ENCODE measurements at places on chromosomes 1 and 21. TPM values are rescaled to one million over a fixed set of nuclear protein-coding genes. Genes with fewer than 3 reads are reported as not detected.
A peak's percentile ranks its signal among the peaks of the same experiment; 100 is the strongest.

The FMO1 gene
- total RNA-seq, result not detected

- DNase-seq, result no peak
Observed at GRCh38 chr1:56450004-56450666, 129.2 kb downstream of the PLPP3 start.

DNA sequence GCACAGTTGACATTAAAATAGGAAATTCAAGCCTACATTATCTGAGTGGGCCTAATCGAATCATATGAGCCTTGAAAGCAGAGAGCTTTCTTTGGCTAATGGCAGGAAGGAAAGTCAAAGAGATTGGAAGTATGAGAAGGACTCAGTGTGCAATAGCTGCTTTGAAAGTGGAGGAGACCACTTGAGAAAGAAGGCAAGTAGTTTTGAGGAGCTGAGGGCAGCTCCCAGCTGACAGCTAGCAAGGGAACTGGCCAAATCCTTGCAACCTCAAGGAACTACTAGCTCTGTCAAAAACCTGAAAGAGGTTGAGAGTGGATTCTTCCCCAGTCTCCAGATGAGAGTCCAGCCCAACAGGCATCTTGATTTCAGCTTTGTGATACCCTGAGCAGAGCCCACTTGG, 149.0 kb upstream of the CACYBP start:
- no peak for DNase-seq

The CLCA1 gene
- 0.13 TPM for total RNA-seq

DNA sequence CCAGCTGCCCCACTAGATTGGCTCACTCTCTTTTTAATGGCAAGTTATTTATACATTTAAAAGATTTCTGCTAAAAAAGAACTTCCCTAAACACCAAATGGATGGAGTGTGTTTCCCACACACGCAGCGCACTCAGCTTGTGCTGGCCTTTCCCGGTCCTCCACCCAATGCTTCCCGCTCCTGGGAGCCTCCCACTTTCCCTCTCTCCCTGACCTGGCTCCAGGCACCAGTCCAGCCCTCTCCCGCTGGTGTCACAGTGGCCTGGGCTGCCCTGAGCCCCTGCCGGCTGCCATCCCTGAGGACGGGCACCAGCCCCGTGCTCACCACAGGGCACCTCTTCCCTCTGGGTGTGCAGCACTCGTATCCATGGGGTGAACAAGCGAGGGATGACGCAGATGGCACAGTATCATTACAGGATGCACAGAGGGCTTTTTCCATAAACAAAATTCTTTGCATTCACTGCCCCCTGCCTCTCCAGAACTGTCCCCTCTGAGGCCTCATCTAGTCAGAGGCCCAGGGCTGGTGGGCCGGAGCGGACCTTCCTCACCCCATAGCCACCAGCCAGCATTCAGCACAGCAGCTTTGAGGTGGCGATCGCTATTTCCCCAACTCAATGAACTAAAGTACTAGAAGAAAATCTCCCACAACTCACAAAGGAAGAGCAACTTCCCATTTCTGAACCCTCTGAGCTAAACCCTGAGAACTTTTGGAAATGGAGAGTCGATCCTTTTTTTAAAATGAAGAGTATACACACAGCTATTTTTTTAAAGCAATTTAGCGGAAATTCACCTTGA, 68.5 kb downstream of the SLC37A1 start:
- no peak for DNase-seq

The SVBP gene
- 10.7 TPM for total RNA-seq

GRCh38 chr1:32612189-32612881, 38.0 kb downstream of the ZBTB8OS start:
- peak; percentile 10 for DNase-seq

The HCRTR1 gene
- not detected for total RNA-seq

DNA sequence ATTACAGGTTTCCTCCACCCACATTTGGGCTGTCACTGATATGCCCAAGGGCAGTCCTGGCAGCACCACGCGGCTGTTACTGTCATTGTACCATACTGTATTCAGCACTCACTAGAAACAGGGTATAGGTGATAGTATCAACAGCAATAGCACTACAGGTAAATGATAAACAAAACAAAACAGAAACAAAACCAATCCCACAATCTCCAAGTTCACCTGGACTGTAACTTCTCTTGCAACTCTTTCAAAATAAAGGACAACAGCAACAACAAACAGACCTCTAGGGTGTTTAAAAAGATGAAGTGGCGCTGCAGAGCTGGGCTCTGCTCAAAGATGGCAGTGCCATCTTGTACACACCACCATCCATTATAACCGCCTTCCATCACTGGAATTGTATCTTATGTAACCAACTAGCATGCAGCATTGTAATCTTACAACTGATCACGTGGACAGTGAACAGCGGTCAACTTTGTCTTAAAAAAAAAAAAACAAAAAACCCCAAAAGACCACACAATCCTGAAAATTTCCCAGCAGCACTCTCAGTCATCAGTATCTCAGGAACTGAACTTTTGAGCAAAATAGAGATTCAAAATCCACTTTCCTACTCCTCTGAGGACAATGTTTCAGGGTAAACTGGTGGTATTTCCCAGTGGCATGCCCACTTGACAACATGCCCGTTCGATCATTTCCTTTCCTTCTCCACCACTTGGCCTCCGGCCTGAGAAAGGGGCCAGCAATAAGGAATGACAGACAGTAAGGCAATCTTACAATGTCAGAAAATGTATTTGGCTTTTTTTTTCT, 3.8 kb downstream of the IRF2BP2 start:
- DNase-seq, result peak; percentile 61

The NCMAP gene
- 0.08 TPM for total RNA-seq

The HRNR gene
- not detected for total RNA-seq

- no peak for DNase-seq
Observed at GRCh38 chr1:92538413-92539061, 51.8 kb upstream of the GFI1 start.

GRCh38 chr1:114854693-114855320, at the start of gene SYCP1:
Gene SYCP1, plus strand, starts transcription at chr1:114854863. Its CDS starts 602 bp downstream, at chr1:114855465.
- no peak for DNase-seq

The PRKAA2 gene
- not detected for total RNA-seq

The MXRA8 gene
- total RNA-seq, result 0.41 TPM

- no peak for DNase-seq
Observed at GRCh38 chr1:92910081-92910480, 51.2 kb downstream of the DIPK1A start.

- DNase-seq, result no peak
Observed at GRCh38 chr1:38289034-38289433, 242.4 kb upstream of the POU3F1 start.

DNA sequence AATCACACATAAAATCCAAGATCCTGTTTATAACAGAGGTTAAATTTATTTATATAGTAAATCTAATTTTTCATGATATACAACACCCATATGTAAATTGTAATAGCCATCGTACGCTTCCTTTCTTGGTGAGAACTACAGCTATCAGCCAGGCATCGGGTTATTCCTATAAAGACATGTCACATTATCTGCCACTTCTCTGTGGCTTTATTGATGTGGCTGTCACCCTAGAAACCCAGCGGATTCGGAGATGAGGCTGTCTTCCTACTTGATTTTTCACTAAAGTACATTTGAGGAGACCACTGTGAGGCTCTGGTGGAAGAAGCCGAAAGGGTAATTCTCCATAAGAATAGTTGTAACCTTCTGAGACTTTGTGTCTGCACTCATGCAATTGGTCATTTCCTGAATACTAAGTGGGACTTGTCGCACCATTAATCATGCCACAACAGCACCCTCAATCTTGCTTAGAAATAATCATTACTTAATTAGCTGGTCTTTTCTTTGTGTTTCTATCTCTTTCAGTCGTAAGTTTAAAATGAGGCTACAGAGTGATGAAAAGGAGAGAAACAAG, 106.0 kb downstream of the NTNG1 start:
- no peak for DNase-seq

DNA sequence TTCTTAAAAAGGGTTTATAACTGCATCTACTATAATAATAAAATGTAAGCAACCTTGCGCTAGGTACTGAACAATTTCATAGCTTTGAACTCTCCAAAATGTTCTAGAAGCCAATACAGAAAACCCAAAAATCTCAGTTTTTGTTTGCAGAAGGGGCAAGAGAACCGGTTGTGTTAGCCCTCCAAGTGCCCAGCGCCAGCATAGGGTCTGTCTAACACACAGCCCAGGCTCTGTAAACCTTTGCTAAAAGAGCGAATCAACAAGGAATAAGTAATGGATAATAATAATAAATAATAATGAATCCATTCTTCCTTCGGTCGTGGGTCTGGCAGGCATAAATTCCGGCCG, 333 bp upstream of the CHAF1B start:
- DNase-seq, result no peak

The AMY1B gene
- total RNA-seq, result not detected

DNA sequence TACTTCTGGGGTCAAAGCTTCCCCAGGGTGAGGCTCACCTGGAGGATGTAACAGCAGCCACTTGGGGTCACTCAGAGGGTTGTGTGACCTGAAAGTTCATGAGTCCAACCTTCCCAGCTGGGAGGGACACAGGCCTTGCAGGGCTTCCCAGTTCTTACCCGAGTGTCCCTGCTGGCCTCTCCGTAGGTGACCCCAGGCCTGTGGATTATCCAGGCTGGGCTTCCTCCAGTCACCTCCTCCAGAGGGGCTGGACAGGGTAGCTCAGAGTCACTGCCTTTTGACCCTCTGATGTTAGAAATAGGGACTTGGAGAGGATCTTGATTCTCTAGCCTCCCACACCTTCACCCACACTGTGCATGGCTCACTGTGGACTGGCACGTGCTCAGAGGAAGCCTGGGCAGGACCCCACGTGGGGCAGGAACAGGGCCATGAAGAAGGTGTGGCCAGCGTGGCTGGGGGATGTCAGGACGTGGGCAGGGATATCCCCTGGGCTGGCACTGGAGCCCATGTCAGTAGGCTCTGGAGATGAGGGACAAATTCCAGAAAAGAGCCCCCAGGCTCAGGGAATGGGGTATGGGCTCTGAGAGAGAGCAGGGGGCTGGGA, 131.8 kb downstream of the ACTL8 start:
- DNase-seq, result no peak

- DNase-seq, result no peak
Observed at GRCh38 chr1:101911894-101912293, 84.8 kb downstream of the OLFM3 start.

GRCh38 chr1:15132965-15133364, 20.6 kb upstream of the TMEM51 start:
- DNase-seq, result no peak

GRCh38 chr1:26218906-26219494, 15.0 kb upstream of the CEP85 start:
- no peak for DNase-seq

DNA sequence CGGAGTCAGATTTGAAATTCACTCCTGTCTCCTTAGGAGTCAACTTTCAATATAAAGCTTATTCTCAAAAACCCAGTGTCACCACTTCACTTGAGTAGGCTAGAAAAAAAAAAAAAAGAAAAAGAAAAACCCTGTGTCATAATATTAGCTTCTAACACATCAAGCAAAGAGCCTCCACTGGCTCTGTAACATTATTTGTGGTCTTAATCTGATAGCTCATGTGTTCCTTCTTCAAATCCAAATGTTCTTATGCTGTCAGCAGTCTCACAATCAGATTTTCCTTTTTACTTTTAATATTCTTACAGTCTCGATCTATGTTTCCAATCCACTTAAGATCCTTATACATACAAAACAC, 26.1 kb upstream of the PSMG1 start:
- DNase-seq, result no peak

- DNase-seq, result no peak
Observed at GRCh38 chr1:187326557-187326956, 497.8 kb downstream of the PLA2G4A start.

The HEYL gene
- total RNA-seq, result 0.11 TPM

DNA sequence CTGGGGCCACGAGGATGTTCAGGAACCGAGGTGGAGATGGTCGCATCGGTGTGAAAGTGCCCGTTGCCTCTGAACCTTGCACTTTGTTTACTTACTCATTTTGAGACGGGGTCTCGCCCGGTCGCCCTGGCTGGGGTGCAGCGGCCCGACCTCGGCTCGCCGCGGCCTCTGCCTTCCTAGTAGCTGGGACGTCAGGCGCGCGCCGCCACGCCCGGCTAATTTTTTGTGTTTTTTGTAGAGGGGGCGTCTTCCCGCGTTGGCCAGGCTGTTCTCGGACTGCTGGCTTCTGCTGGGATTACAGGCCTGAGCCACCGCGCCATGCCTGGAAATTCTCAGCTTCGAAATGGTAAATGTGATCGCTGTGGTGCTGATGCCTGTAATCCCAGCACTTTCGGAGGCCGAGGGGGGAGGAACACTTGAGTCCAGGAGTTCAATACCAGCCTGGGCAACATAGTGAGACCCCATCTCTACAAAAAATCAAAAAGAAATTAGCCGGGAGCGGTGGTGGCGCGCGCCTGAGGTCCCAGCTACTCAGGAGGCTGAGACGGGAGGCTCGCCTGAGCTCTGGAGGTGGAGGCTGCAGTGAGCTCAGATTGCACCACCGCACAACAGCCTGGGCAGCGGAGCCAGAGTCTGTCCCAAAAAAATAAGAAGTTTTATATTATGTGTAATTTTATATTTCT, 684 bp upstream of the MRPL20 start:
- no peak for DNase-seq

The FAM72D gene
- 2.8 TPM for total RNA-seq

DNA sequence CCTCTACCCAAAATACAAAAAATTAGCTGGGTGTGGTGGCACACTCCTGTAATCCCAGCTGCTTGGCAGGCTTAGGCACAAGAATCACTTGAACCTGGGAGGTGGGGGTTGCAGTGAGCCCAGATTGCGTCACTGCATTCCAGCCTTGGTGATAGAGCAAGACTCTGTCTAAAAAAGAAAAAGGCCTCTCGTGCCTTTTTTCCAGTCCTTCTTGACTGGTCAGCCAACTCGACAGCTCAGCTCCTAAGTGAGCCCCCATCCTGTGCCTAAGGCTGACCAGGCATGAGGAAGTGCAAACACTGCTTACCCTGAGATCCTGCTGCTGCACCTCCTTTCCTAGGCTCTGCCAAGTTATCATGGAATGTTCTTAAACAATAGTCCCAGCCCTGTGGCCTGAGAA, 10.1 kb upstream of the PROK1 start:
- DNase-seq, result no peak

- DNase-seq, result no peak
Observed at GRCh38 chr1:151259351-151259750, 4.8 kb downstream of the PSMD4 start.

The SPATA45 gene
- not detected for total RNA-seq

DNA sequence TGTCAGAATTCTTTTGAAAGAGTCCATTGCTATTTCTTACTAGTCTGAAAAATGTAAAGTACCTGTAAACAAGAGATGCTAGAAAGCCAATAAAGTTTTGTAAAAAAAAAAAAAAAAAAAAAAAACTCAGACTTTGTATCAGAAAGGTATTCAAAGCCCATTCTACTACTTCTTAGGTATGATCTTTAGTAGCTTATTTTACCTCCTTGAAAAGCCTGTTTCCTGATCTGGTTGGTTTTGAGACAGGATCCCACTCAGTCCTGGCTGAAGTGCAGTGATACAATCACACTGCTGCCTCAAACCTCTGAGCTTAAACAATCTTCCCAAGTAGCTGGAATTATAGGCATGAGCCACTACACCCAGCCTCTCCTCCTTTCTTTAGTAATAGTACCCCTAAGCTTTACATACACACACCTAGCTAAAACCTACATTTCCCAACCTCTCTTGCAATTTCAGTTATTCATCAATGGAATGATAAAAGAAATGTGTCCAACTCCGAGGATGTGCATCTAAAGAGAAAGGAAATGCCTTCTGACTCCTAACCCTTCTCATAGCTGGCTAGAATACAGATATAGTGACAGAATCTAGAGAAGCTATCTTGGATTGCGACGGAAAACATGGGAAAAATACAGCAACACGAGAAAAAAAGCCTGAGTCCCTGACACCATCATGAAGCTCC, 30.6 kb downstream of the EPS15 start:
- no peak for DNase-seq

The C21orf58 gene
- 3.6 TPM for total RNA-seq

The SNX7 gene
- total RNA-seq, result not detected

Measured in activated T-cell treated with anti-CD3 and anti-CD28 coated beads, Interleukin-2, amount 50 U/mL, for 4 hours (primary cell).